Upper lobe of right lung (tissue), 1 donor: ENCODE measurements at places on chromosomes 5 and 9. TPM values are rescaled to one million over a fixed set of nuclear protein-coding genes. Genes with fewer than 3 reads are reported as not detected.

DNA sequence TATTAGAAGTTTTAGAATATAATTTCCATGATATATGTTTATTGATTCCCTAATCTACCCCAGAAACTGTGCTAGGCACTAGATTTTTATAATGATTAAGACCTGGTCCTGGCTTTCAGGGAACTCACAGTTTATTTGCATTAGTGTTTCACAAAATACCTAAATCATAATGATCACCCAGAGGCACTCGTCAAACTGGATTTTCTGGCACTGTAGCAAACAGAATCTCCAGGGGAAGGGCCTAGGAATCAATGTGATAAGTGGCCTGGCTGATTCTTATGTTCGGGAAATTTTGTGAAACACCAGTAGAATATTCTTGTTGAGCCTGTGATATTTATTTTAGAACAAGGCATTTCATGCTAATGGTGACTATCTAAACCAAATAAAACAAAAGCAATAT lies 37.4 kb upstream of the SRP19 start:
- no peak for DNase-seq

- DNase-seq = no peak
Measured at GRCh38 chr5:14156290-14156649, 13.1 kb downstream of the TRIO start.

DNA sequence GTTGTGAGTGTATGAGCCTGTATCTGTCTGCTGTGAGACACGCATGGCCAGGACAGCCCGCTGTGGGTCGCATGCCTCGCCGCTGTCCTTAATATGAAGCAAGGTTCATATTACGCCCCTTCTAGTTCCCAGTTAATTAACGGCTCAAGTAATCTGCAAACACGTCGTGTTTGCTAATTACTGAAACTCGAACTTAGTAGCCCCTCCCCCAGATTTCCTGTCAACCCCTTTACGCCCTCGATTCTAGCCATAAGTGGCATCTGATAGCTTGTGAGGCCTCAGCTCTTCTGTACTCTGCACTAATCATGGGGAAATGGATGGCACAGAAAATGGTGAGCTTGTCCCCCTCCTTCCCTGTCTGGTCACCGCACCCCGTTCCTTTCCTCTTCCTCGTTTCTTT lies 116.9 kb upstream of the OTULINL start:
- DNase-seq = no peak

DNA sequence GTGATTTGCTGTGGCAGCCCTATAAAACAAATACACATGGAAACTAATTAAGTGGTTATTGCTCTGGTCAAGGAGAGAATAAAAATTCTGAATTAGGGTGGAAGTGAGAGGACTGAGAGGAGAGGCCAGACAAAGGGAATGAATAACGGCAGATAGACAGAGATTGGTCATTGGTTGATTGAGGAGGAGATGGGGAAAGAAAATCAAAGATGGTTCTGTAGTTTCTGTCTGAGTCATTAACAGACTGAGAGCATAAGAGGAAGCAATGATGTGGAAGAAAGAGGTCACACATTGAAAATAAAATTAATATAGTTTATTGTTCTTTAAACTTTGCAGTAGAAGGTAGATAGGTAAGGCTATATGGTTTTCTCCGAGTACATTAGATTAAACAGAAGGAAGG lies 469.8 kb downstream of the ACTL7B start:
- DNase-seq = no peak

DNA sequence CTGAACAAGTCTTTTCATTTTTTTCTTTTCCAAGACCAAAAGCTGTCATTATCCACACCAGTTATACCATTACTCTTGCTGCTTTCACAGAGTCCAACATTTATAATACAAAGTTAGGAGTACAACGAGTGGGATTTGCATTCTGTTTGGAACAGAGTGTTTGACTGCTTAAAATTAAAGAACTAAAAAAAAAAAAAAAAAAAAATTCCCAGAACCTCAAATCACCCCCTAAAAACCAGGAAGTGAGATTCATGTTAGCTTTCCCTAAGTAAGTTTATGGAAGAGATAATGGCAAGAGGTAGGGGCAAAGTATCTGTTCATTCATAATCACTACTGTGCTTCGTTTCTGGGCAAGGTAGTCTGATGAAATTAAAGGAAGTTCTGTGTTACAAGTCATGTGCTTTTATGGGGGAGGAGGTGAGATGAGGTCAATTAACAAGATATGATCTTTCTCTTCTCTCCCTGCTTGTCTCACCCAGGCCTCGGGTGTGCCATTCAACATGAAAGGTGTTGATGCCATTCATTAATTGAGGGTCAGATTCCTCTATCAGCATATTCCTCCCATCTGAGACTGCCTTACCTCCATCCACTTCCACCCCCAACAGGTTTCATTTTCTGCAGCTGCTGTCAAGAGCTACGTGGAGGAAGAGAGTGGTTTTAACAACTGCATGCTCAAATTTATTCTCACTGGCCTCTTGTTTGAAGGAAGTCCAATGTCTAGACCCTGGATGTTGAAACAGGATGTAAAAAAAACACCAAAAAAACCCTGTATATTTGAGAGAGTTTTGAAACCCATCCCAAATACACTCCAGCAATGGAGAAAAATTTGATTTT lies 58.1 kb downstream of the MARCHF3 start:
- no peak for DNase-seq

The WNT8A gene
- not detected for total RNA-seq

DNA sequence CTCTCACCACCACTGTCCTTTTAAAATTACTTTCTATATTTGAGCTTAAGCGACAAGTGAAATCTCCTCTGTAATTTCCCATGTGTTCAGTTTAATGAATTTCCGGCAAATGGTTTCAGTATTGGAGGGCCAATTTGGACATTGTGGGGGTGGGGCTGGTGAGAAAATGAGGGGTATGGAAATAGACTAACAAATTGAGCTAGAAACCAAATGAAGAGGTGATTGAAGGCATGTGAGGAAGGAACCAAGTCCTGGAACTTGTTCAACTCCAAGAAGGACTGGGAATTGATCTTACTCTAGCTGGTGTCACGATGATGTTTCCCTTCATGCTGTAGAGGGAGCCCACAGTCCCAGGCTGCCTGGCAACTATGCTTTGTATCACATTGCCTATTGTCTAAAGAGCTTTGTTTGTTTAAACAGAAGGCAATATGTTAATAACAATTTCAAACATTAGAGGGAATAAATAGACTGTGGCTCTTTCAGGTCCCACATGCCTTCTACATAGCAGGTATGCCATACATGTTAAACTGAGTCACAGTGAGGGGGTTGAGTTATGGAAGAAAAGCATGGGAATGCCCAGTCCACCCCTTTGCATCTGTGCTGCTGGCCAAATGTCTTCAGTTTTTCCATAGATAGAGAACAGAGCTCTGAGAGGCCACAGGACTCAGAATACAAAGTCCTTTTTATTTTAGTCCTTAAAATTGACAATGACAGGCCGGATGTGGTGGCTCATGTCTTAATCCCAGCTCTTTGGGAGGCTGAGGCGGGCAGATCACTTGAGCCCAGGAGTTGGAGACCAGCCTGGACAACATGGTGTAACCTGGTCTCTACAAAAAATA lies 25.0 kb upstream of the MATR3 start:
- DNase-seq = no peak

DNA sequence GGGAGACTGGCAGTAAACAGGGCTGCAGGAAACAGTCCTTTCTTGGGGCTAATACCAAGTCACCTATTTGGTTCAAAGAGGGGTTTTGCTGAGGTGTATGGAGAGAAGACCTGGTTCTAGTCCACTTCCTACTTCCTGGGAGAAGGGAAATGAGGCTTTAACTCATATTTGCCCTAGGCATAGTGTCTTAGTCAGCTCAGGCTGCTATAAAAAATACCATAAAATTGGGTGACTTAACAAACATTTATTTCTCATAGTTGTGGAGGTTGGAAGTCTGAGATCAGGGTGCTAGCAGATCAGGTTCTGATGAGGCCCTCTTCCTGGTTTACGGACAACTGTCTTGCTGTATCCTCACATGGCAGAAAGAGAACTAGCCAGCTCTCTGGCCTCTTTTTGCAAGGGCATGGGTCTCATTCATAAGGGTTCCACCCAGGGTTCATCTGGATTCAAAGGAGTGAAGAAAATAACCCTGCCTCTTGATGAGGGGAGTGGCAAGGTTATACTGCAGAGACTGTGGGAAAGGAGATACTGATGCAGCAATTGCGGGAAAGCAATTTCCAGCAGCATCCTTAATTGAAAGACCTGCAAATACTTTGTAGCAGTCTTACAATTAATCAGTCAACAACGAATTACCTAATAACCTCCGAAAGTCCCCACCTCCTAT lies 40.5 kb downstream of the ANKDD1B start:
- no peak for DNase-seq

DNA sequence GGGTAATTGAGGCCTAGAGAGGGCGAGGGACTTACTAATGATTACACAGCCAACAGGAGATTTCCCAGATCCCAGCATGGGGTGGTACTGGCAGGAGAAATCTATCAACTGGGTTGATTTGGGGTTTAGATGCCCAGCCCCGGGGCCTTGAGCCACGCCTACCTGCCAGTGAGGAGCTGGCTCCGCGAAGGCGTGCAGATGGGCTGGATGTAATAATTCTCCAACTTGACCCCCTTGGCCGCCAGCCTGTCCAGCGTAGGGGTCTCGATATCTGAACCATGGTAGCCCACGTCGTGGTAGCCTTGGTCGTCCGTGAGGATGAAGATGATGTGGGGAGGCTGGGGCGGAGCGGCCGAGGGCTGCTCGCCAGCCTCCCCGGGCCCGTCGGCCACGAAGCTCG lies 804 bp downstream of the ARSI start:
- DNase-seq = no peak

- DNase-seq = no peak
Measured at GRCh38 chr9:131833906-131834305, 94.0 kb upstream of the RAPGEF1 start.
